NCI-H1105 treated with DMSO at 0.1 percent for 48 hours (cell line): ENCODE measurements at places on chromosomes 4 and X.

DNA sequence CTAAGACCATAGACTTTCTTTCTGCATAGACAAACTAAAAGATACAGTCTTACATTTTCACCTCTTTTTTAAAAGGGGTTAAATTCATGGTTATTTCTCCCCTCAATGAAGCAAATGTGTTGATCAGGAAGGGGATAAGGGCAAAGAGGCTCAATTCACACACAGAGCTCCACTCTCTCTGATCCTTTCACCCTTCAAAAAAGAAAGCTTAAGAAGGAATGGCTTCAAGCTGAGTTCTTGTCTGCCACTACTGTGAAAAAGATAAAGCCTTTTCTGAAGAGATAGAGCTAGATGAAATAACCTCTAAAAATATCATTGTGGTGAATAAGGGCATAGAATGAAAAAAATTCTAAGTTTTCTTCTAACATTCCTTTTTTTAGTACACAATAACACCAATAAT, 28.3 kb downstream of the SEPSECS start:
- DNase-seq: no peak

- no peak for DNase-seq
Measured at GRCh38 chrX:48076343-48076742, 4.9 kb upstream of the ZNF630 start.

GRCh38 chr4:48129307-48130014, 4.6 kb downstream of the TXK start:
- DNase-seq: no peak

- DNase-seq: no peak
Measured at GRCh38 chr4:108901291-108901690, 138.4 kb upstream of the ETNPPL start.

DNA sequence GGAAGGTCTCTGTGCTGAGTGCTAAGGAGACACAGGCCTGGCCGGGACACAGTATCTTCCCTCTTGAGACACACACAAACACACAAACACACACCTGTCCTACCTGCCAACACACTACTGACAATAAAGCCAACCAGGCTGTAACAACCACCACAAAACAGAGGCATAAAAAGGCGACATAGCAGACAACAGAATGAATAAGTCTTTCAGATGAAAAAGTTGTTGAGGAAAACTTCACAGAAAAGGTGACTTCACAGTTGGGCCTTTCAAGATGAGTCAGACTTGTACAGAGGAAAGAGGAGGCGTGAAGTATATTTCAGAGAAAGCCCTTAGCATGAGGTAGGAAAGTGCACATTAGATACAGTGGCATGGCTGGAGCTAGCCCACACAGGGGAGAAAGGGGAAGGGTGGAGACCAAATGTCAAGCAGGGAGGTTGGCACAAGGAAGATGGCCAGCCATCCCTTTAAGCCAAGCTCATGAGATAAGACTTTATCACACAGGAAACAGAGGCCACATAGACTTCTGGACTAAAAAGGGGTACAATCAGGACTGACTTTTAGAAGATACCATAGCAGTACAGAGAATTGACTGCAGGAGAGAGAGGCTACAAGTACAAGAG, 54.0 kb downstream of the SLC9A7 start:
- DNase-seq: no peak

DNA sequence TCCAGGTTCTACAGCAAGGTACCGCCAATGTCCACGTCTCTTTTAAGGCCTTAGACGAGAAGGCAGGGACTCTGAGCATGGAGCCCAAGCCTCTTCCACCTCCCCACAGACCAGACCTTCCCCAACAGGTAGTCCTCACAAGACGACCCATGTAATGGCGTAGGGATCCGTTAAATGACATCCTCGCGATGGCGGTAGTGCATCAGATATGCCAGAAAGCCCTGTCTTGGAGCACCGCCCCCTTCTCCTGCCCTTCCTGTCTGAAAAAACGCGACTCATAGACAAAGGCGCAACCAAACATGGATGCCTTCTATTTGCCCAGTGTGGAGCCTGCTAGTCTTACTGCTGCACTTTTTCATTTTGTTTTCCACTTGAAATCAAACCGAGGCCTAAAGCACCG, 185.4 kb downstream of the OR13H1 start:
- no peak for DNase-seq

DNA sequence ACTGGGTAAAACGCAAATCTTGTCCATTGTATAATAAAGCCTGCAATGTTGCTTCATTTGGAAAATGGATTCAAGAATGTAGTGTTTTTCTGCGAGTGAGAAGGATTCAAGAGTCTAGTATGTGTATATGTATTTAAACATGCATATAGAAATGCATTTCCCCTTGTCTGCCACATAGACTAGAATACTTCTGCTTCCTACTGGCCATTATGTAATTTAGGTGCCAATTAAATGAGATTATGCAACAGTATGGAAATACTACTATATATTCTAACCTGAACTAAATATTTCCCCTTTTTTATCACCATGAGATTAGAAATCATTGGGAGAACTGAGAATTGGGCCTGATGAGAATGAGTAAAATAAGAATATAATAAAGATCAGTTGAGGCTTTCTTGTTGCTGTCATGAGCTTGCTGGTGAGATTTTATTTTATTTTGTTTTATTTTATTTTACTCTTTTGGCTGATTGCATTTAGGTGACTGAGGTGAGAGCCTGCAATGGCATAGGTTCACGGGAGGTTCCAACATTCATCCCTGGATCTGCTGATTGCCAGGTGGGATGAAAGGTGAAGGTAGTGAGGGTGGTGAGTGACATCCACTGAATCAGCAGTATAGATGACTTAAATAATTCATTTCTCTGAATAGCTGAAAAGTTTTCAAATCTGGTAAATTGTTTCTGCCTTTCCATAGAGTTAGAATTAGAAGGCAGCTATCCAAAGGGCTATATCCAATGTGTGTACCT, 95.6 kb upstream of the SLC4A4 start:
- no peak for DNase-seq

- DNase-seq: no peak
Measured at GRCh38 chrX:66622209-66622608, 16.7 kb downstream of the EDA2R start.

DNA sequence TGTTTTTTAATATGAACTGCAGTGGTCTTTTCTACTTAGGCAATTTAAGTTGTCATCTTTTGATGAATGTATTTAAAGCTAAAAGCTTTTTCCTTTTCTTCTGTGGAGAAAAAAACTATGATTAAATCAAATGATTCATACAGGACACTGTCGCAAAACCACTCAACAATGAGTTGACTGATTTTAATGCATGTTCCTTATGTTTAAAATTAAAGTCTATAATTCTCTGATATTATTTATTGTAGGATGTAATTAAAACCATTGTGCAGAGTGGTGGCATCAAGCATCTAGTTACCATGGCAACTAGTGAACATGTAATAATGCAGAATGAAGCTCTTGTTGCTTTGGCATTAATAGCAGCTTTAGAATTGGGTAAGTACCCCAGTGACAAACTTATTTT, 172.5 kb downstream of the RAP1GDS1 start:
- no peak for DNase-seq

DNA sequence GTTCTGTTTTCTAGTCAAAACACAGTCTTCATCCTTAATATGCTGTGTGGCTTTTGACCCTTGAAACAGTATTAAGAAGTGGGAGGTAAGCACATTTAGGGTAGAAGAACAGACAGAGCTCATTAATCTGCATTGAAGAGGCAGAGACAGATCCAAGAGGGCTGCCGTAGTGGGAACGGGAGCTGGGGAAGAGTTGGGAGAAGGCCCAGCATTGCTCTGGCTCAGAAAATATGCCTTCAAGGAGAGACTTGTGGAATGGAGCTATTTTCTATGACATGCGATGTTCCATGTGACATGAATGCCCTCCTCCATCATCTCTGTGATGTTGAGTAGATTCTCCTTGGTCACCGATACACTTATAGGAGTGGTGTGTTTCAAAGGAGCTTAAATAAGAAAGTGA, 273.3 kb upstream of the BOD1L1 start:
- no peak for DNase-seq
